ENCODE measurements at places on chromosomes 1 and 21.

- DNase-seq, result no peak
Observed at GRCh38 chr1:202987922-202988583, 19.1 kb upstream of the TMEM183A start.

DNA sequence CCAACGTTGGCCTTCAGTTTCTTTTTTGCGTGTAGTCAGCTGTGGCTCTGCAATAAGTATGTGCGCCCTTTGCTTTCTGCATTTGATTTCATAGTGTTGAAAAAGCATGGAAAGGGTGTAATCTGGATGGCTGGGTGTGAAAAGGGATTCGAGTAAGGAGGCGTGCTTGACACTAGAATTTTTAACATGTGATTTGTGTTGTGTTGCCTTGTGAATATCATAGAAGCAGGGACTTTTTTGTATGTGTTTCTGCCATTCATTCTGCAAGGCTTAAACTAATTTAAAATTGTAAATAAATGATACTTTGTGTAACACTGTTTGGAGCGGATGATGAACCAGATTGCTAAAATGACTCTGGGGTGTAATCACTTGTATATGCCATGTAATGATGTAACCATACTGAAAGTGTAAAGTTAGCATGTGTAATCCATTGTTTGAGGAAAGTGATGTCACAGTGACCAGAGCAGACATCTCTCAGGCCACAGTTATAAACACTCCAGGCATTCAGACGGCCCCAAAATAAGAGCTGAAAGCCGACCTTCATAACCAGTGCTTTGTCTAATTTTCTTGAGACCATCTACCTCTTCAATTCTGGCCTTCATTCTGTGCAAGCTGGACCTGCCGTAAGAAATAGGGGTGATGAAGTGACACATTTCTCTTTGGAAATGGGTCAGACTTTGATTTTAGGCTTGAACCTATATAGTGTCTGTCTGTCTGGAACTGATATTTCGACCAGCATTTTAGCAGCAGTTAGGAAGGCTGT is 618 bp downstream of the SH3BGR start:
- no peak for DNase-seq

DNA sequence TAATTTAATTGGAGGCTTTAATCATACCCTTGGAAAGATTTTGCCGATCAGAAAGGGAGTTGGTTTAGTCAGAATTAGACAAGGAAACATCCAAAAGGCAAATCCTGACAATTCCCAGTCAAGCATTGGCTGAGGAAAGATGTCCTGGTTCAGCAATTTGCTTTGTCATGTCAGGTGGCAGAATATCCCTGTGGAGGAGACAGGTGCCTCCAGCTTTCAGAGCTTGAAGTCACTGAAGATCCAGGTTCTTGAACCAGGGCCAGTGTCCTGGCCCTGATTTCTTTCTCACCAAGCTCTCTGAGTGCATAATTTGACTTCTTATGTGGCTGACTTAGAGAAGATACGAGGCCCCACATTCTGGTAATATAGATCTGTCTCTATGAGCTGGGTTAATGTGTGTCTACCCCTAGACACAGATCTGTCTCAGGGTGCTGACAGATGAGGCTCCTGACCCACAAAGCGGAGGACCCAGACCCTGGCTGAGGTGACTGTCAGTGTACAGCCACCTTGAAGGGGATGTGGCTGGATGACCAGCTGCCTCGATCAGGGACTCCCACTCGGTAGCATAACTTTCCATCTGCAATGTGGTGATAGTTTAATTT is 118.9 kb downstream of the HHAT start:
- DNase-seq, result no peak

DNA sequence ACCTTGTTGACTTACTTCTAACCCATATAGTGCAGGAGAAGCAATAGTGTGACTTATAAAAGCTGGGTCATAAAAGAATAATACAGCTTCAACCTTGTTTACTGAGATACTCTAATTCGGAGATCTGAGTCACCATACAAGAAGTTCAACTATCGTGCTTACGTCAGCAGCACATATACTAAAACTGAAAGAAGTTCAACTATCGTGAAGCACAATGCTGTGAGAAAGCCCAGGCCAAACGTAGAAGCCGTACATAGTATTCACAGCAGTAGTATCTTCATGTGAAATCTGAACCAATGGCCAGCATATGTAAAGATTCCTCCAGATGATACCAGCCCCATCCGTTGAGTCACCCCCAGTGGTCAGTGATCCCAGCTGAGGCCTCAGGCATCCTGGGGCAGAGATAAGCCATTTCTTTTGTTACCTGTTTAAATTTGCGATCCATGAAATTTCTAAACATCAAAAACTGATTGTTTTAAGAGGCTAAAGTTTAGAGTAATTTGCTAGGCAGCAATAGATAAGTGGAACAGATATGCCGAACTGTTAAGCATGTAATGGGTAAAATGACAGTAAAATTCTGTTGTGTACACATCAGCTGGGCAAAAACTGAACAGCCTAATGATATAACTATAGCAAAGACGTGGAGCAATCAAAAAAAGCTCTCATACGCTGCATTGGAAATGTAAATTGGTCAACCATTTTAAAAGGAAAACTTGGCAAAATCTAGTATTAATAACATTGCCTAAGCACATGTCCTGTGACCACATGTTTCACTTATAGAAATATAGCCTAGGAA is 53.9 kb upstream of the SAMD13 start:
- DNase-seq, result no peak

- DNase-seq, result no peak
Observed at GRCh38 chr1:242546849-242547729, 22.6 kb upstream of the PLD5 start.

DNA sequence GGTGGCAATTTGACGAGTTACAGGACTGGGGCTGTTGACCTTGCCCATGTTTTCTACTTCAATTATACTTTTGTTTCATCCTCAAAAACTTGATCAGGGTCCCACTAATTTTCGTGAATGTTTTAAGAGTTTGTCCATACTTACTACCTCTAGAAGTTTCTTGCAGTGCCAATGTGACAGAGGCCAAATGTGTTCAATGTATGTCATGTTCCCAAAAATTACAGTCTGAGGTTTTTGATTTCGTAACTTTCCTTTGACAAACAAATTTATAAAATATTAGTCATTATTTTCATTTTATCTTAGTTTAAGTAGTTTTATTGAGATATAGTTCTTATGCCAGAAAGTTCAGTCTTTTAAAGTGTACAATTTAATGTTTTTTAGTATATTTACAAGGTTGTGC is 15.3 kb downstream of the VPS13D start:
- no peak for DNase-seq

- DNase-seq, result no peak
Observed at GRCh38 chr1:41823471-41823870, 95.3 kb downstream of the HIVEP3 start.

DNA sequence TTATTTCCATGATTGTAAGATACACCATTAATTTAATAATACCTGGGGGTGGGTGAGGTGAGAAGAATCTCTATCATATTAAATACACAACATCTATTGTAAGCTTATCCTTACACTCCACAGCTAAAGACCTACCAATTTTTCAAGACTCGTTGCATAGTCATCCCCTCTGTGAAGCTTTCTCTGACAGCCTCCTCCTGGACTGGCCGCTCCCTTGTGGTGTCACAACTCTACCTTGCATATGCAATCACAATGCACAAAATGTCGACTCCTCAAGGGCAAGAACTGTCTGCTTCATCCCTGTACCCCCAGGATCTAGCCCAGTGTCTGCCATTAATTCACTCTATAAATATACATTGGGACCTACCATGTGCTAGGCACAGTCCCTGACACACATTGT is 2.4 kb upstream of the PTGFRN start:
- DNase-seq, result no peak

- DNase-seq, result no peak
Observed at GRCh38 chr21:35521852-35522505, 472.9 kb upstream of the RUNX1 start.

- DNase-seq, result no peak
Observed at GRCh38 chr1:93665015-93665414, 16.6 kb downstream of the BCAR3 start.

- DNase-seq, result no peak
Observed at GRCh38 chr1:242718967-242719366, 194.5 kb upstream of the PLD5 start.

GRCh38 chr1:28915031-28915895 is 894 bp downstream of the EPB41 start:
- DNase-seq, result no peak

DNA sequence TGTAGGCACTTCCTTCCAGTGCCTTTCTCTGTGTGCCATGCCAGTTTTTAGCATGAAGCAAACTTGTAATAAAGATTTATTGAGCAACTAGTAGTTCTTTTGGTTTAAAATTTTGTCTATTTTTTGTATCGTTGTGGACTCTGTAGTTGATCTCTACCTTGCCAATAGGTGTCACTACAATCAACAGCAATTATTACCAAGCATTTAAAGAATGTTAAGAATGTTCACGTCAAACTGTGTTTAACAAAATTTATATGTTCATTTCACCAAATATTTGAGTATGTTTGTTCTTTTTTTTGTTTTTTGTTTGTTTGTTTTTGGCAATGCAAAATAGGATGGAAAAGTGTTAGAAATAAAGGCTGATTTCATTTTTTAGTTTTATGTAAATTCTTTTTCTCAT is 208.1 kb downstream of the PATJ start:
- DNase-seq, result no peak

DNA sequence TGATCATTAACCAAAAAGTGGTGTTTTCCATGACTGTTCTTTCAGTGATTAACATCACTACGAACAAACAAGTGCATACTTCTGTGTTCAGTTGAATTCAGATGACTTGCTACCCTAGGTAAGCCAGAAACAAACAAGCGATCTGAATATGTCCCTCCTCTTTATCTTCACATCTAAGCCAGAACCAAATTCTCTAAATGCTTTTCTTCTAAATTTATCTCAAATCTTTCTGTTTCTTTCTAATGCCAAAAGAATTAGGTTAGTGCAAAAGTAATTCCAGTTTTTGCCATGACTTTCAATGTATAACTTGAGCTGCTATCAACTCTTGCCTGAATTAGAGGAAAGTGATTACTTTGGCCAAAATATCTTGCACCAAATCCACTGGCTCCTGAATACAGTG is 481.2 kb downstream of the COL11A1 start:
- no peak for DNase-seq

- no peak for DNase-seq
Observed at GRCh38 chr1:112925015-112925414, 31.0 kb downstream of the SLC16A1 start.

- no peak for DNase-seq
Observed at GRCh38 chr1:200223207-200223606, 186.6 kb downstream of the ZNF281 start.

DNA sequence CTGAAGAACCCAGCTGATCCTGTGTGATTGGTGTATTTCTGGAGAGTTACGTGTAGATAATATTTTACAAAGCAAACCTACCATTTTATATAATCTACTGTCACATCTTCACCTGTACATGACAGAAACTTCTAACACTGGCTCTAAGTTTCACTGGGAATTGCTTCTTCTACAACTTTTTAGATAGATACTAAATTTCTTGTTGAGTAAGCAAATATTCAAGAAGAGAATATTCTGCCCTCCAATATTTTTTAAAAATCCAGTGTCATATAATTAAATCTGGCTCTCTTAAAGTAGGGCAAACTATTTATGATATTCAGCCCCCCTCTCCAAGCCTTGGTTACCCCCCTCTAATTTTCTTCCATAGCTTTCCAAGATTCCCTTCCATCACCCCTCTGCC is 50.1 kb downstream of the MROH9 start:
- no peak for DNase-seq

DNA sequence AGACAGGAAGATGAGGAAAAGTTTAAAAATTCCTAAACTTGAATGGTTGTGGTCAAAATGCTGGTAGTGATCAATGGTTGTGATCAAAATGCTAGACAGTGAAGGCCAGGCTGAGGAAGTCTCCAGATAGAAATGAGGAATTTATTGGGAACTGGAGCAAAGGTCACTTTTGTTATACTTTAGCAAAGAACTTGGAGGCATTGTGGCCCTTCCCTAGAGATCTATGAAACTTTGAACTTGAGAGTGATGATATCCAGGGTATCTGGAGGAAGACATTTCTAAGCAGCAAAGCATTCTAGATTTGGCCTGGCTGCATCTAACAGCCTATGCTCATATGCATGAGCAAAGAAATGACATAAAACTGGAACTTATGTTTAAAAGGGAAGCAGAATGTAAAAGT is 35.5 kb upstream of the RABGAP1L start:
- DNase-seq, result no peak

GRCh38 chr1:210024996-210025395 is 87.0 kb downstream of the SYT14 start:
- no peak for DNase-seq

DNA sequence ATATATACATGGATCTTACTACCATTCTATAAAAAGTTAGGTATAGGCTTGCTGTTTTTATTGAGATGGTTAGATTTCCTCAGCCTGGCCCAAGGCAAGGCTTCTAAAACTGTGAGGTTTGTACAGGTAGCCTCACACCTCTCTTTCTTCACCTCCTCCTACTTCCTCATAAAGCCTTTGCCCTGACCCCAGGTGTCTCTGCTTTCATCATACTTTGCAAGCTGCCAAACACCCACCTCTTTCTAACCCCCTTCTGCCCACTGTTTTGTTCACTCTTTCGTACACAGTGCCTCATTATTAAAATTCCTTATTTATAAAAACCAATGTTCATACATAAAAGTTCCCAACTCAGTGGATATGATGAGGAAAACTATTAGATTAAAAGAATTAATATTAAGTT is 31.4 kb upstream of the SOAT1 start:
- DNase-seq, result no peak

DNA sequence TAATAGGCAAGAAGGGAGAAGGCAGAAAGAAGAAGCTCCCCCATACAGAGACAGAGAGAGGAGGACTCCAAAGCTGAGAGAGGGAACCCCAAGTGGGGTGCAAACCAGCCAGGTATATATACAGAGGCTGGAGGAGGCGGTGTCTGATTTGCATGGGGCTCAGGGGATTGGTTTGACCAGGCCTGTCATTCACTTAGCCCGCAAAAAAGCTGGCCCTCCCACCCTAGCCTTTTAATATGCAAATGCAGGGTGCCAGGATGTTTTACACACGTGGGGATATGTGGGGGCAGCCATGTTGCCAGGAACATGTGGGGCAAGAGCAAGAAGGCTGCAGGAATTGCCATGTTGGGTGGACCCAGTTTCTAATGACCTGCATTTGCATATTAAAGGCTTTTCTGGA is 37.0 kb upstream of the TENT5B start:
- no peak for DNase-seq

- no peak for DNase-seq
Observed at GRCh38 chr1:214581785-214582184, 21.2 kb upstream of the CENPF start.

DNA sequence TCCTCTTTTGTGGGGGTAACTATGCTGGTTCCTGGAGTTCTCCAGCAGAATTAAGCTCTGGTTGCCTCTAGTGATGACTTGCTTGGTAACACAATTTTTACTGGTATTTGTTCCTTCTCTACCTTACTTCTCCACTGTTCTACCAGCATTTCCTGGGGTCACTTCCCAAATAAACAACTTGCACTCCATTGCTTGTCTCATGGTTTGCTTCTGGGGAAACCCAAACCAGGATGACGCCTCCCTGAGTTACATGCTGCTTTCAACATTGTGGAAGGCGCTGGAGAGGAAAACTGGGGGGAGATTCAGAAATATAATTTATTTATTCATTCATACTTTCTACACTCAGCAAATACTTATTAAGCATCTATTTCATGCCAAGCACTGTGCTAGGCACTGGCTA is 55.3 kb upstream of the AK4 start:
- no peak for DNase-seq

- DNase-seq, result no peak
Observed at GRCh38 chr1:64337926-64338325, 132.0 kb upstream of the CACHD1 start.
